ENCODE measurements at places on chromosomes 16 and 17.

GRCh38 chr16:3198334-3199072 lies 10.5 kb downstream of the OR1F1 start:
- no peak for DNase-seq

DNA sequence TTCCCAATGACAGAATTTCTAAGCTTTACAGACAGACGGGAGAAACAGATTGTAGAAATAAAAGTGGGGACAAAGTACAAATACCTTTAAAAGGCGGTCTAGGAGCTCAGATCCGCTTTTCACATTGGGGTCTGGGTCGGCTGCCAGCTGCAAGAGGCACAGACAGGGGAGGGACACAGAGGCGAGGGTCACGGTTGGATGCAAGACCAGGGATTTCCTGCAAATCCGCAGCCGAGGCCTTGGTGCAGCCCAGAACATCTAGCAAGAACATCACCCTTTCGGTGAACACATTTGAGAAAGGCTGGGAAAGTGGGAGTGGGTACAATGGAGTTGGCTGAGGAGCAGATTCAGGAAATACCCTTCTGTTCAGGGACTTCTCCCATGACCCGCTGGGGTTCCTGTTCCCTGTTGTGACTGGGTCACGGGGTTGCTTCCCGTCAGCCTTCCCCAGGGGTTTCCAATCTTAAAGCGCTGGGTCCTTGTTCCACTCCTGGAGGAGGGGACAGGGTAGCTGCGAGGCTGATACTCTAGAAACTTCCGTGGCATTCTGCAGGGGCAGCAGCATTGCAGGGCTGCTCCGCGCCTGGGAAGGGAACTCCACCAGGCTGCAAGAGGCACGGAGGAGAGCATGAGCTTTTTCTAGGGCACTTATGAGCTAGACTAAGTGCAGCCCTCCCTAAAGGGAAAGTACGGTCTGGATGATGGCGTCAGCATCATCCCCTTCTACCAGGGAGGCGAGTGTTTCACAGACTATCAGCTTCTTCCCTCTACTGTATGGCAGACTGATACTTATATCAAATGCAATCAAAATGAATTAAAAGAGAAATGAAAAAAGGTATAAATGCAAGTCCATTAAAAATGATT lies 16.0 kb downstream of the VAC14 start:
- no peak for DNase-seq

DNA sequence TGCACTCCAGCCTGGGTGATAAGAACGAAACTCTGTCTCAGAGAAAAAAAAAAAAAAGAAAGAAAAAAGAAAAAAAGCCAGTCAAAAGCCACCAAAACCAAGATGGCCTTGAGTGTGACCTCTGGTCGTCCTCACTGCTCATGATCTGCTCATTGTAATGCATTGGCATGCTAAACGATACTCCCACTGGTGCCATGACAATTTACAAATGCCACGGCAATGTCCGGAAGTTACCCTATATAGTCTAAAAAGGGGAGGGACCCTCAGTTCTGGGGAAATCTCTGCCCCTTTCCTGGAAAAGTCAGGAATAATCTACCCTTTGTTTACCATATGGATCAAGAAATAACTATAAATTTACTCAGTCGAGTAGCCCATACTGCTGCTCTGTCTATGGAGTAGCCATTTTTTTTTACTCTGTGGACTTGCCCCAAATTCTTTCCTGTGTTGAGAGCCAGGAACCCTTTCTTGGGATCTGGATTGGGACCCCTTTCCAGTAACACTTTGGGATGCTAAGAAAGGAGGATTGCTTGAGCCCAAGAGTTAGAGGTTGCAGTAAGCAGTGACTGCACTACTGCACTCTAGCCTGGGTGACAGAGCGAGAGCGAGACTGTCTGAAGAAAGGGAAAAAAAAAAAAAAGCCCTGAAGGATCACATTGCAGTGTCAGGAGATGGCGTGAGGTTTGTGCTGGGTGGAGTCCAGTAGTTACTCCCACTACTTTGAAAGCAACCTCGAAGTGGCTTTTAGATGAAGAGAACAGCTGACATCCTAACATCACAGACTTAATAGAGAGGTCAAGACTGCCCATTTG lies 3.7 kb upstream of the TMEM231 start:
- DNase-seq = no peak

GRCh38 chr16:4114257-4115208 lies 1.7 kb downstream of the ADCY9 start:
- DNase-seq = no peak

DNA sequence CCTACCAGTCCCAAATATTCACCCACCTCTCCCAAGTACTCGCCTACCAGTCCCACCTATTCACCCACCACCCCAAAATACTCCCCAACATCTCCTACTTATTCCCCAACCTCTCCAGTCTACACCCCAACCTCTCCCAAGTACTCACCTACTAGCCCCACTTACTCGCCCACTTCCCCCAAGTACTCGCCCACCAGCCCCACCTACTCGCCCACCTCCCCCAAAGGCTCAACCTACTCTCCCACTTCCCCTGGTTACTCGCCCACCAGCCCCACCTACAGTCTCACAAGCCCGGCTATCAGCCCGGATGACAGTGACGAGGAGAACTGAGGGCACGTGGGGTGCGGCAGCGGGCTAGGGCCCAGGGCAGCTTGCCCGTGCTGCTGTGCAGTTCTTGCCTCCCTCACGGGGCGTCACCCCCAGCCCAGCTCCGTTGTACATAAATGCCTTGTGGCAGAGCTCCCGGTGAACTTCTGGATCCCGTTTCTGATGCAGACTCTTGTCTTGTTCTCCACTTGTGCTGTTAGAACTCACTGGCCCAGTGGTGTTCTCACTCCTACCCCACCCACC lies 29.8 kb downstream of the POLR2A start:
- no peak for DNase-seq

Data from stimulated activated CD8-positive, alpha-beta memory T cell treated with anti-CD3 and anti-CD28 coated beads, Interleukin-15, amount 100 ng/mL, for 1 hour (primary cell).